Ureter (tissue), 1 donor: ENCODE measurements at places on chromosomes 6 and 20. TPM values are rescaled to one million over a fixed set of nuclear protein-coding genes. Genes with fewer than 3 reads are reported as not detected.

C6orf132 gene
- 69.3 TPM for total RNA-seq

TRIM40 gene
- total RNA-seq: not detected

MDFI gene
- 36.7 TPM for total RNA-seq

CDS2 gene
- total RNA-seq: 58.1 TPM

MRPS18A gene
- 41.8 TPM for total RNA-seq

BMP6 gene
- total RNA-seq: 1.8 TPM

PROKR2 gene
- total RNA-seq: not detected

SYNDIG1 gene
- 4.6 TPM for total RNA-seq

CD93 gene
- total RNA-seq: 53.7 TPM
